Urothelium cell line (cell line): ENCODE measurements at places on chromosomes 7 and 10.
A peak's percentile ranks its signal among the peaks of the same experiment; 100 is the strongest.

GRCh38 chr7:50228148-50228547 lies 76.4 kb upstream of the IKZF1 start:
- no peak for DNase-seq

GRCh38 chr7:116018731-116019130 lies 11.8 kb downstream of the TFEC start:
- no peak for DNase-seq

DNA sequence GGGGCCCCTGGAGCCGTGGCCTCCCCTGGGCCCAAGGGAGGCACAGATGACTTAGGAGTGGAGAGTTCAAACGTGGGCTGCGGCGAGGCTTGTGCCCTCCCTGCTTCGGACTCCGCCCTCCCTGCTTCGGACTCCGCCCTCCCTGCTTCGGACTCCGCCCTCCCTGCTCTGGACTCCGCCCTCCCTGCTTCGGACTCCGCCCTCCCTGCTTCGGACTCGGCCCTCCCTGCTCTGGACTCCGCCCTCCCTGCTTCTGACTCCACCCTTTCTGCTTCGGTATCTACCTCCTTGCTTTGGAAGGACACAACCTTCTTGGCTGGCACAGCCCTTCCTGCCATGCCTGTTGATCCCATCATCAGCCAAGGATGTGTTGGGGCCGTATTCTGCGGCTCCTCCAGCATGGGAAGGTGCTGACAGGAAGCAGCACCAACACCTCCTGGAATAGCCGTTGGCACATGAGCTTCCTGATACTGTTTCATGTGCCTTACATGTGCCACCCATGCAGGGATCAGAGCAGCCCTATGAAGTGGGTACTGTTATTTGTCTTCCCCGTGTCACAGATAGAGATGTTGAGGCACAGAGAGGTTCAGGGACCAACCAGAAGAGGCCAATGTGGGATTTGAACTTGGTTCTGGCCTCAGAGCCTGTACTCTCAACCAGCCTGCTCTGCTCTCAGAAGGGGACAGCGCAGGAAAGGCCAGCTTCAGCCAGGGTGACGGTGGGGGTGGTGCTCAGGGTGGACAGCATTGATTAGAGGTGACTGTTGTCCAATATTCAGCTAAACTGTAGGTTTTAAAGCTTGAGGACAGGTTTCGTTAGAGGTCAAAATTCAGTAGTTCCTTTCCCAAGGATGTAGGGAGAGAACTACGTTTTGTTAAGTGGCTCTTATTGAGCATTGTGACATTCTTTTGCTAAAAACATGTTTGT lies 114.5 kb downstream of the NKX6-2 start:
- no peak for DNase-seq

DNA sequence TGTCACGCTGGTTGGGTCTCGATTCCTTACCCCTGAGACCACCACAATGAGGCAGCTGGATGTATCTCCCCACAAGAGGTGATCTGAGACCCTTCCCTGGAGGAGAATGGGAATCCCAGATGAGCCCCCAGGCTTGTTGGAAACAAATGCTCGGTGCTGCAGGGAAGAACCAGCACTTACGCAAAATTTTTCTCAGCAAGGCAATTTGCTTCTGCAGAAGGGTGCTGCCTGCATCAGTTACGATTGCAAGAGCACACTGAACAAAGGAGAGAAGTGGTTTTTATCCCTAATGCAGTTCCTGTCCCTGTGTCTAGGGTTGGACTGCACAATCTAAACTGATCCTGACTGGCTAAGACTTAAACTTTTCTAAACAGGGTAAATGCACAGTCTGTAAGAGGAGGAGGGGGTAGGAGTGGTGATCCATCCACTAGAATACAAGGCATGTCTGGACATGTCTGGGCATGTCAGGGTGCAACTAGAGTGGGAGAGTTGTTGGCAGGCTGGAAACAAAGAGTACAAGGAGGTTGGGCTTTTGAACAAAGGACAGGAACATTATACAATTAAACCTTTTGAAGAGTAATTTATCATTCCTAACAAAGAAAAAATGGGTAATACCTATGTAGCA lies 114.9 kb upstream of the FAM3C start:
- DNase-seq: no peak

DNA sequence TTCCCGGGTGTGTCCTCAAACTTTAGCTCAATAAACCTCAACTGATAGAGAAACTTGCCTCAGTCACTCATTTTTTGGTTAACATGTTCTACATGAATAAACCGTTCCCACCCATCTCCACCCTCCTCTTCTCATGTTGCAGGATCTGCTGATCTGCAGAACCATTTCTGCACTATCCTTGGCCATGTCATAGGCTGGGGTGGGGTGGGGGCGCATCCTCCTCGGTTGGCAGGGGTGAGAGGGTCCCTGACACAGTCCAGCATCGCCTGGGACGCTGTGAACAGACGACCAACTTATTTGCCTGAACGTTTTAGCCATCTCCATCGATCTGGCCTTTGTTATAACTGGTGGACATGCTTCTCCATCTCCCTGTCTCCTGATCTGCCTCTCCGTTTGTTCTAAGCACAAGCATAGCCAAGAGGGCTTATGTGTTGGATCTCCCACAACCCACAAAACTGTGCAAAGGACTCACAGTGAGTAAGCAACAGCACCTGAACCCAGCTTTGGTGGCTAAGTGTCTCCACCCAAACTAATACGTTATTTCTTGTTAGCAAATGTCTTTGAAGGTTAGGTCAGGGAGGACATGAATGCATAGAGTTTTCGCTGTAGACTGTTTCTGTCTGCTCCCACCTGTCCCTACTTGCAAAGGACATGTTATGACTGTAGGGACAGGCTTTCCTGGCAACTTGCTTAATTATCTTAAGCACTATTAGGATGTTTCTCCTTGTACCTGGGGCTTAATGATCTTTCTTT lies 51.7 kb downstream of the PRKCQ start:
- no peak for DNase-seq

- no peak for DNase-seq
These were observed 36.7 kb downstream of the CDK6 start for GRCh38 chr7:92799446-92800211.

DNA sequence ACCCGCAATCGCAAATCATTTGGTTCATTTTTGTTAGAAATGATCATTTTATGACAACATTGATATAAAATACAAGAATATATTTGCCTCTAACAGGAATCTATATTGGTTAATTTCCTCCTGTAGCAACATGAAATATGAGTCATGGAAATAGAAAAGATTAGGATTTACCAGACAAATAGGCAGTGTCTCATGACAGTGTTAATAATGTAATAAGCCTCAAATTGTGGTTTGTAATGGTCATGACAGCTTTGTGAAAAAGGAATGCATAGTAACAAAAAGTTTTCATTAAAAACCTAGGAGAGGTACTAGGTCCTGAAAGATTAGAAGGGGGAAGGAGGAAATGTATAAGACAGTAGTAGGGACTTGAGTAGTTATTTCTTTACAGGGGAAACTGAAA lies 7.9 kb upstream of the SLK start:
- DNase-seq: no peak

DNA sequence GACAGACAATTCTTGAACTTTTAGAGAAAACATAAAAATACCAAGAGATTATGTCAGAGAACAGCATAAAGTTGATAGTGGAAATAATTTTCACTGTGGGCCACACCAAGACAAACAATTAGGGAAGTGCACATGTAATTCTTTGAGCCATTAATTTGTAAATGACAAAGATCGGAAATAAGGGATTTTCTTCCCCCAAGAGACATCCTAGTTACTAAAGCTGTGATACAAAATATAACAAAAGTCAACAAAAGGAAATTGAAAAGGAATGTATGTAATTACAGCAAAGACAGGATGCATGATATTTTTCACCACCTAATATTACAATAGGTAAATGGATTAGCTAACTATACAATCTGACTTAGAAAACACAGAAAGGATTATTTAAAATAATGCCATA lies 12.4 kb upstream of the LRRC72 start:
- no peak for DNase-seq

GRCh38 chr7:8131694-8132605 lies 130.0 kb downstream of the ICA1 start:
- no peak for DNase-seq

- DNase-seq: peak; percentile 79
These were observed 74.3 kb upstream of the MKX start for GRCh38 chr10:27819781-27820531.

DNA sequence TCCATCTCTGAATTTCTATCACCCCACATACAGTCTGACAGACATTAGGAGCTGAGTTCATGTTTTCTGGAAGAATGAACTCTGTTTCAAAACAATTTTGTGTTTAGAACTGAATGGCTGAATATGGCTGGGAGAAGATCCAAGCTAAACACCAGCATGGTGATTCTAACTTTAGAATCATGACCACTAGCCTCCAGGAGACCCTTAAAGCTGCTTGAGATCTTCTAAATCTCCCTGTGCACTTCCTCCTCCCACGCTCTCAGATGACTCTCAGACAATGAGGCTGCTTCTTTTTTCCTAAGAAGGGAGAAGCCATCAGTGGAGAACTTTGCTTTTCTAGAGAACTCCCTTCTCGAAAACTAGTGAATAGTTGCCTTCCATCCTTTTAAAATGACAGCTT lies 711.2 kb downstream of the GRID1 start:
- no peak for DNase-seq

GRCh38 chr10:11724938-11725776 lies 17.0 kb upstream of the ECHDC3 start:
- peak; percentile 40 for DNase-seq

- no peak for DNase-seq
These were observed 94.9 kb downstream of the PTPRE start for GRCh38 chr10:128001849-128002248.

- no peak for DNase-seq
These were observed 71.0 kb upstream of the STK17A start for GRCh38 chr7:43511769-43512515.

- DNase-seq: no peak
These were observed 282.3 kb downstream of the KLF6 start for GRCh38 chr10:3502673-3503072.

GRCh38 chr10:661597-662222 lies 27.8 kb downstream of the DIP2C start:
- no peak for DNase-seq

GRCh38 chr7:43593010-43593409 lies 10.1 kb downstream of the STK17A start:
- no peak for DNase-seq

DNA sequence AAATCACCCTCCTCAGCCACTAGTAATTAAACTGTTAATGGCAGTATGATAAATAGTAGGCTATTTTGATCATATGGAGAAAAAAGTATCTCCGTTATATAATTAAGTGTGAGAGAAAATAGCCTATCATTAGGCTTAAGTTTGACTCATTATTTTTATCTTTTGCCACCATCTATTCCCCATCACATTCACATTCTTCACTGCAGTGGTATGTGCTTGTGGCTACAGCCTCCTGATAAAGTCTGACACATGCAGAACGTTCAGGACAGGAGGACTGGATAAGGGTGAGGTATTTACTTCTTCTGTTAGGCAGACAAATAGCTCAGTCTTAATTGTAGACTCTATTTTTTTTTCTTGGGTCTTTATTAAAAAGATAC lies 5.8 kb downstream of the NEBL start:
- peak; percentile 14 for DNase-seq

DNA sequence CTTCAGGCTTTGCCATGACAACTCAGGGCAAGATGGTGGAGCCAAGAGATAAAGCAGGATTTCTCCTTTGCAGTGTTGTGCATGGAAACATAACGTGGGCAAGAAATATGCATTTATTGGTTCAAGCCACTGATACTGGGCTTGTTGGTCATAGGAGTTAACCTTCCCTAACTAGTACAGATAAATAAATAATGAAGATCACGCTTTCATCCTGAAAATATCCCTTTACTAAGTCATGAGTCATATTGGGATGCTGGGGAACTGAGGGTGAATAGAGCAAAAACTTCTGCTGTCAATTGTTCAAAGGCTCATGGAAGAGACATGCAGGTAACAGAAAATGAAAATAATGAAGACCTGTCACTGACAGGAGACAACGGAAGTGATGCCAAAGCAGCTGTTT lies 55.5 kb downstream of the TES start:
- DNase-seq: no peak

DNA sequence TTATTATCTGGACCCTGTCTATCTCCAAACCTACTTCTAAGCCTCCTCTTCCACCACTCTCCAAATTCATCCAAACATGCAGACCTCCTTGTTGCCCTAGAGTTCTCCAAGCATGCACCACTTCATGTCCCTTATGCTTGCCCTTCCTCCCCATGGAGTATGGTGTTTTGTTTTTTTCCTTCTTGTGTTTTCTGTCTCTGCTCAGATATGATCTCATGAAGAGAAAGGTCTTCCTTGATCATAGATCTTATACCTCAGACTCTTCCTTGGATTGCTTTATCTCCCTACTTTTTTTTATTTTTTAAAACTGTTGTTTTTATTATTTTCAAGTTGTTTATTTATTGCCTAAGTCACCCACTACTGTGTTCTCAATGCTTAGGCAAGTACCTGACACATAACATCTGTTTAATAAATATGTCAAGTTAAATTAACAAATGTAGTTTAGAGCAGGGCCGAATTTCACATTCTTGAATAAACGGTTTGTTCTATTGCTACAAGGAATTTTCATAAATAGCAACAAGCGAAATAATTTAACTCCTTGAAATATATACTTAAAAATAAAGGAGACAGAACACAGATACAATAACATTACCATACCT lies 84.5 kb downstream of the HGF start:
- no peak for DNase-seq

DNA sequence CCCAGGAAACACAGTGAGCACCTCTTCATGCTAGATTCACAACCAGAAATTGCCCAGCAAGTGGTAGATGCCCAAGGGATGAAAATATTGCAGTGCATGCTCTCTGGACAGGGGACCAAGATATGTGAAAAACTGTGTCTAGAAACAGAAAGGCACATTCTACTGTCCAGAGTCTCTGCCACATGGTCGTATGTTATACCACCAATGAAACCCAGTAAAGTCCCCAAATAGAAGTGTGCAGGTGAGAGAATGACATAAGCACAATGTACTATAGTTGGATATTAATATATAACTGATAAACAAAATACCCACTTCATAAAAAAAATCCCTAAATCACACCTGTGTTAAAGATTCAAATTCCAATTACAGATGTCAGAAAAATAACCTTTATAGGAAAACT lies 43.8 kb downstream of the RASGEF1A start:
- DNase-seq: no peak

- DNase-seq: no peak
These were observed 191.8 kb downstream of the TRIL start for GRCh38 chr7:28766359-28766758.

GRCh38 chr7:96311967-96312366 lies 9.9 kb downstream of the SLC25A13 start:
- DNase-seq: no peak

GRCh38 chr7:150503581-150503980 lies 11.1 kb upstream of the GIMAP7 start:
- no peak for DNase-seq

GRCh38 chr7:156731651-156732050 lies 91.1 kb downstream of the RNF32 start:
- DNase-seq: no peak
